NCI-H2081 treated with DMSO at 0.1 percent for 48 hours (cell line): ENCODE measurements at places on chromosomes 13 and 19.

GRCh38 chr19:18745012-18745735 lies 45.9 kb downstream of the COMP start:
- no peak for DNase-seq

DNA sequence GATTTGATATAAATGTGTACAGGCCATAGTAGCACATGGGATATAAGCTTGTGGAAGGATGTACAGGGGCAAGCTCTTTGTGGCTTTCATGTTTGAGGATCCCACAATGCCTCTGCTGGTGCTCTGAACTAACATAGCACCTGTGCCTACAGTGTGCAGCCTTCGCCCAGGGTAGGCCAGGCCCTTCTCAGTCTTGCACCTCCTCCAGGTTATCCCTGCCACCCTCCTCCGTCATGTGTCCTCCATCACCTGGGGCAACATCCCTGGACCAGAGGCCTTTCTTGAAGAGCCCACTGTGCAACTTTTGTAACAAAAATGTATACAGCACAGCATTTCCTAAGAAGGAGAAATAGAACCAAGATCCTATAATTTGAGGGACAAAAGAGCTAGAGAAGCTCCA lies 306.8 kb downstream of the IRS2 start:
- no peak for DNase-seq

DNA sequence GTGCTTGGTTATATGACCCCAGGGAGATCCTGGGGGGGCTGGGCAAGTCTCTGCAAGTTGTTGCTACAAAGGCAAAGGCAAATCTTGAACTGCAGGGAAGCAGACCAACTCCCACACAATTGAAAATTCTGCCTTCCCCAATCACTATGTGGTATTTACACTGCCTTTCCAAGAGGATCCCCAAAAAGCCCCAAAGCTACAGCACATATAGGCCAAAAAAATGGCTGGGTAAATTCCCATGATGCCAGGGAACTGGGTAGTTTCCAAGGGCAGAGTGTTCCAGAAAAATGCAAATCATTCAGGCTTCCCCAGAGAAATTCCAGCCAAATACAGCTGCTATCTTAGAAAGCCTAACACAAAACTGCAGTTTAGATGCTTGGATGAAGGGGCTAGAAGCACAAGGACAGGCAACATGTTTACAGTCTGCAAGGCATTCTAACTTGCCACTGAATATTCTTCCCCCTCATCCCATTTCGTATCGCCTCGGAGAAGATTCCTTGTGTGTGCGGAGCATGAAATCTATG lies 6.2 kb downstream of the FOXO1 start:
- no peak for DNase-seq

DNA sequence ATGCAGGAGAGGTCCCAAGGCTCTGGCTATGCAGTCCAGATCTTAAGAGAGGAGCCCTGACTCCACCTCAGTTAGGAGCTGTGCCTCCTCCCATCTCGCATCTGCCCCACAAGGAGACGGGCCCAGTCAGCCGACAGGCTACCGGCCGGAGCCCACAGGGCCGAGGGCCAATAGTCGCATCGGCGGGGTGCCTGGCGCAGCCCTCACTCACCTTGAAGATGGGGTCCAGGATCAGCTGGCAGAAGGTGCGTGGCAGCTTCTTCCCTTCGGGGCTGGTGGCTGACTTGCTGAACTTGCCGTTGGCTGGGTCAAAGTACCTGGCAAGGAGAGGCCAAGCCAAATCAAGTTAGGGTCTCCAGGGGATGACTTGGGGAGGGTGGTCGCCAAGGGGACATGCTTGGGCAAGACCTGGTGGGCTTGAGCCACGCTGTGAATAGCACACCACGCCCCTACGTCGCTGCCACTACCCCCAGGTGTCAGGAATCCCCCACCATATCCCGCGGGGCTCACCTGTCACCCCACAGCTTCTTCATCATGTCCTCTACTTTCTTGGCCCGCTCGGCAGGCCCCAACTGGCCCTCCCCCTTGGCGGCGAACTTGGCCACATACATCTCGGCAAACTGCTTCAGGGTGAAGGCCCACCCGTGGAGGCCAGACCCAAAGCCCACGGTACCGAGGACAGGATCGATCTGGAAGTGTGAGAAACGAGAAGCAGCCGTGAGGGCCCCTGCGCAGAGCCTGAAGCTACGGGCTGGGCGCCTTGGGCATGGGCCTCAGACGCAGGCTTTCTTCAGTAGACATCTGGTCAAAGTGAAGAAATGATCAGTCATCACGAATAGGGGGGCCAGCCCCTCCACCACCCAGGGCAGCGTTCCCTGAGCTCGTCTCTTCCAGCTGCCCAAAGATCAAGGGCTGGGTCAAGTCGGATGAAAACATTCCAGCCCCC lies 3.3 kb downstream of the EEF2 start:
- DNase-seq: no peak

- DNase-seq: no peak
Measured at GRCh38 chr13:111033172-111034130, 81.7 kb upstream of the ARHGEF7 start.

- no peak for DNase-seq
Measured at GRCh38 chr13:20550799-20551198, 16.2 kb upstream of the IFT88 start.

DNA sequence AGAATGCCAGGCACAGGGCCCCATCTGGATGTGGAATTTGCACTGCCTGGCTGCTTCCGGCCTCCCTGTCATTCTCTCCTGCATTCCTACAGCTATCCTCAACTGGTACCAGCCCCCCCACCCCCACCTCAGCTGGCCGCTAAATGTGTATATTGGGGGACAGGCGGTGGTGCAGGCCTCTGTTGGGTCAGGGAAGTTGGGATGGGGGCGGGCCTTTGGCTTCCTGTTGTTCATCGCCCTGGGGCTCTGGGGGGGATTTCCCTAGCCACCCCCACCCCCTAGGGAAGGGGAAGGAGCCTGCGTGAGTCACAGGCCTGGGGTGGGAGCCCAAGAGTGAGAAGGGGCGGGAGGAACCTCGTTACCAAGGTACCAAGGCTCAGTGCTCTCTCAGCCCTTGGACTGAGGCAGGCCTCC lies 10.6 kb downstream of the POU2F2 start:
- DNase-seq: no peak

- no peak for DNase-seq
Measured at GRCh38 chr13:101475536-101475935, 23.1 kb downstream of the ITGBL1 start.

DNA sequence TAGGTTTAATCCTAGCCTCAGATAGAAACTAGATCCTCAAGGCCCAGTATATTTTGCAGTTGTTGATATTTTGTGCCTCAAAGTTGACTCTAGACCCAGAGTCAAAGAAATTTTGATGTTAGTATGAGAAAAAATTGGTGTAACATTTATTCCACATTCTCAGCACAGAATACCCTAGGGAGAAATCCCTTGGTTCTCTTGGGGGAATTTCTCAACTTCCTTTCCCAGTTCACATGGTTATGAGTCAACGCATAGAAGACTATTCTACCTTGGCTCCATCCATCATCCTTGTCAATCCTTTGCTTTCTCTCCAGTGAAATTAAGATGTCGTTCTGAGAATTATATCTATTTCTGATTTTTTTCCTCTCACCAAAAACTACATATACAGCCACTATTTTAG lies 145.3 kb downstream of the POSTN start:
- no peak for DNase-seq

GRCh38 chr13:109725297-109725696 lies 61.1 kb downstream of the IRS2 start:
- DNase-seq: no peak

DNA sequence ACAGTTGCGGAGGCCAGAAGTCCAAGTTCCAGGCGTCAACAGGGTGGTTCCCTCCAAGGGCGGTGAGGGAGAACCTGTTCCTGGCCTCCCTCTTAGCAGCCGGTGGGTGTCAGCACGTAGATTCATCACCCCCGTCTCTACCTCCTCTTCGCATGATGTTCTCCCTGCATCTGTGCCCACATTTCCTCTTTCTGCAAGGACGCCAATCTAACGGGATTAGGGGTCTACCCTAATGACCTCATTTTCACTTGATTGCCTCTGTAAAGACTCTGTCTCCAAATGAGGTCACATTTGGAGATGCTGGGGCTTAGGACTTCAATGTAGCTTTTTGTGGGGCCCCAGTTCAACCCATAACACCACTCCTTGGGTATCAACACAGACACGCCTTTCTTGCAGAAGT lies 38.5 kb downstream of the DPF1 start:
- no peak for DNase-seq
